ENCODE measurements at places on chromosomes 6 and 20.

GRCh38 chr20:38226553-38226952 is 34.0 kb downstream of the KIAA1755 start:
- DNase-seq, result no peak

- DNase-seq, result no peak
Measured at GRCh38 chr20:58192065-58192464, 36.4 kb downstream of the ANKRD60 start.

DNA sequence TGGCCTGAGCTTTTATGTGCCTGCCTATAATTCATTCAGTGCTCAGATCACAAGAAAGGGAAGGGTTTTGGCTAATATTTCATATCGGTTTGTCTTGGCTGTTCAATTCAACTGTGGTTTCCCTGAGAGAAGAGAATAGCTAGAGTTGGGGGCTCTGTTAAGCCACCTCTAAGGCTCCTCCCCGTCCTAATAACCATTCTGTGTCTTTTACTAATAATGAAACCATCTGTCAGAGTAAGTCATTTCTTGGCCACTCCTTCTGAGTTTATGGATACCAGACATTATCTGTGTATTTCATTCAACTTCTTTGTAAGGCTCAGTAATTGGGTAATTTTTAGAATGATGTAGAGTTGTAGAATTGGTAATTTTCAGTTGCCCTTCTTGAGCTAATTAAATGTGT is 5.2 kb downstream of the STX11 start:
- DNase-seq, result no peak

DNA sequence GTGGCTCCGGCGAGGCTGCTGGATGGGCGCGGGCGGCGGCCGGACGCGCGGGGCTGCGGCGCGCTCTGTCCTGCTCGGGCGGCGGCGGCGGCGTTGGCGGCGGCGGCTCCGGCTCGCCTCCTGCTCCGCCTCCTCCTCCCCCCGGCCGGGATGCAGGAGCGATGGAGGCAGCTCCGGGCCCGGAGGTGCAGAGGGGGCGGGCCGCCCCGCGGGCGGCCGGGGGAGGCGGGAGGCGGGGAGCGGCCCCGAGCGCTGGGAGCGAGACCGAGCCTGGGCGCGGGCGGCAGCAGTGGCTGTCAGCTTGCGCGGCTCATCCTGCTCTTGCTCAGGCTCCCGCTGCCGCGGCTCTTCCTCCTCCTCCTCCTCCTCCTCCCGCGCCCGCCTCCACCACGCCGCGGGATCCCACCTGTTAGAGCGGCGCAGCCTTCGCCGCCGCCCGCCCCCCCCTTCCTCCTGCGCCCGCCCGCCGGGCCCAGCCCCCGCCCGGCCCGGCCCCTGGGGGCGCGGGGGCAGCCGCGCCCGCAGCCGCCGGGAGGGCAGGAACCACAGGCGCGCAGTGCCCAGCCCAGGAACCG is at the start of gene NOL4L:
Gene NOL4L (minus strand): TSS at position 323 of the 575 bp plus-strand sequence. CDS start 443 bp downstream, outside the sequence.
- peak; percentile 36 for DNase-seq

DNA sequence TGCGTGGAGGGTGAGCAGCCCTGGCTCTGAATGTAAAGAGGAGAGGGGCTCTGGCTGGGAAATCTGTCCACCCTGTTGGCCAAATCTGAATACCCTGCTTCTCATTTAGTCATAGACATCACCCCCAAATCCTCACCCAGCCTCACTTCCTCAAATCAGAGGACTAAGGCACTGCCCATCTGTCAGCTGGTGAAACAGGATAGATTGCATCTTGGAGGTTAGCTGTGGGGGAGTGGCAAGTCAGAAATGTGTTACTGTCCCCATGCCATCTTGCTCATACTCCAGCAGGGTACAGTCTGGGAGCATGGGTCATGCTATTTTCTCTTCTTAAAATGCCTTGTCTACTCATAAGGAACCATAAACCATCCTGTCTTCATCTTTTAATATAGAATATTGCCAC is 9.5 kb upstream of the DTNBP1 start:
- DNase-seq, result no peak

DNA sequence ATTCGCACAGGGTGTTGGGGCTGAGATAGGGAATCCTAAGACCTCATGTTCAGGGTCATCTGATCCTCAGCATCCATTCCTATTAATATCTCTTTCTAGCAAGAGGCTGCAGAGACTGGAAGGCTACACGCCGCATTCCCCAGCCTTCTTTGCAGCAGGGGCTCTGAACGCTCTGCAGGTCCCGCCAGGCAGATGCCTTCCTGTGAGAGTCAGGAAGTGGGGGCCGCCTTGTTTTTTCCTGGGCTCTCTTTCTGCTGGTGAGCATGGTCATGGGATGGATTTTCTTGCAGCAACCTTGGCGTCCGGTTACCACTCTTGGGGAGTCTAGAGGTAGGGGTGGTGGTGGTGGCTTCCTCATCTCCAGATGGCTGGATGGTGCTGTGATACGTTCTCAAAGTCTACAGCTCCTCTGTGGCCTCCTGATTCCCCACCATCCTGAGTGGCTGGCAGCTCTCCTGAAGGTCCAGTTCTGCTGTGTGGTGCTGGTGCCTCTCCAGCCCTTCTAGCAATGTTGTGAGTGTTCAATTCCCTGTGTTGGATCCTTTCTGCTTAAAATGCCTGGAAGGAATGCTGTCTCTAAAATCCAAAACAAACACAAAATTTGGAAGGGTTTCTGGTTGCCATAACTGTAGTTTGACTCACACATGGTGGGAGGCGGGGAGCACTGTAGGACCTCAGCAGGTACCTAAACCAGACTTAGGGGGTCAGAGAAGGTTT is 111.9 kb downstream of the CEBPB start:
- peak; percentile 36 for DNase-seq

- DNase-seq, result no peak
Measured at GRCh38 chr6:165231581-165232561, 77.5 kb downstream of the C6orf118 start.

- DNase-seq, result peak; percentile 11
Measured at GRCh38 chr6:52718550-52718949, 44.7 kb downstream of the GSTA2 start.

GRCh38 chr20:9705722-9706476 is 133.0 kb downstream of the PAK5 start:
- DNase-seq, result no peak

DNA sequence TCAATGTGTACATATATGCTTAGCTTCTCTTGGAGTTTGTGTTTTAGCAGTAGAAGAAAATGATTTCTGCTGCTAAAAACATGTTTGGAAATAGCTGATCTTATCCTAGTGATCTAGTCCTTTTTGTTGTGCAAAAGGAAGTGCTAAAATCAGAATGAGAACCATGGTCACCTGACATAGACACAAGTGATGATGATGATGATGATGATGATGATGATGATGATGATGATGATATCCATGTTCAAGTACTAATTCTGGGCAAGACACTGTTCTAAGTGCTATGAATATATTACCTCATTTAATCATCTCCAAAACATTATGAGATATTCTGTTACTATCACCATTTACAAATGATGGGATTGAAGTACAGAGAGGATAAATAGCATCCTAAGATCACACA is 79.8 kb downstream of the ANKEF1 start:
- no peak for DNase-seq

DNA sequence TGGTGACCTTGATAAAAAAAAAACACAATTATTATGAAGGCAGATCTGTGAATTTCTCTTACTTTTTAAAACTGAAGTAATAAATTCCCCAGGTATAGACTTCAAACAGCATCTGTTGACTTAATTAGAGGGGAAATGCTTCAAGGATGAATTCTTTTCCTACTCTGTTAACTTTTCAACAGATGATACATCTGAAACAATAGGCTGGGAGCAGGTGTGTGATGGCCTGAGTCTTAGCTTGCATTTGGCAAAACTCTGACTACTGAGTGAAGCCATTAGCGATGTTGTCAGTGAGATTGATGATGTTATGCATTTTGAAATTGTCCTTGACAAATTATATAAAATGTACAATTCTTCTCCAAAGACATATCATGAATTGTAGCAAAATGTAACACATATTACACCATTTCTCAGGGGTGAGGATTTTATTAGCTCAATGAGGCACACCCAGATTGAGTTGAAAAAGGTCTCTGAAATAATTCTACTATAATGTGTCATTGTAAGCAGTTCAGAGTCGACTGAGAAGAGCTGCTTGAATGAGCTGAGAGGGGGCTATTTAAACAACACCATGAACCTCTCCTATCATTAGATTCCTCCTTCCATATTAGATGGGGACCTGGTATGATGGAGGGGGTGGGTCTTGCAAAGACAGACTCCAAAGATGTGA is 39.6 kb upstream of the OGFRL1 start:
- DNase-seq, result no peak

GRCh38 chr6:36593569-36594028 is 563 bp upstream of the SRSF3 start:
- no peak for DNase-seq

Measured in EL (cell line).